ENCODE measurements at places on chromosomes 3 and 15.

GRCh38 chr3:173003956-173004355, 137.1 kb downstream of the SPATA16 start:
- DNase-seq: no peak

- DNase-seq: no peak
Measured at GRCh38 chr3:127320529-127321121, 32.8 kb upstream of the PRR20G start.

- DNase-seq: no peak
Measured at GRCh38 chr3:98784042-98784441, 20.9 kb downstream of the ST3GAL6 start.

DNA sequence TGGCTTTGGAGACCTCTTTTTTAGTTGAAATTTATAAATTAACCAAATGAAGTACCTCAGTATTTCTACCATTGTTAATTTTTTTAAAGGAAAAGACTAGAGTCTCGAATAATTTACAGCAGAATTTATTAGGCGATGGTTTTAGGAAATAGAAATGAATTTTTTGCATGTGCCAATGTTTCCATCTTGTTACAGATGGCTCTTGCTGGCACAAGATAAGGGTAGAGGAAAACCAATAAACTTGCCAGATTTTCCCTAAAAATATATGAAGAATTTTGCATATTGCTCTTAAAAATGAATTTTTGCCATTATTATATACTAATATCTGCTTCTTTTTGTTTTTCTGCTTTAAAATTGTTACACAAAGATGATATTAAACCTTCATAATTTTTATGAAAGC, 380.7 kb downstream of the NLGN1 start:
- DNase-seq: no peak

GRCh38 chr3:113629584-113630421, 66.6 kb downstream of the USF3 start:
- peak; percentile 49 for DNase-seq

DNA sequence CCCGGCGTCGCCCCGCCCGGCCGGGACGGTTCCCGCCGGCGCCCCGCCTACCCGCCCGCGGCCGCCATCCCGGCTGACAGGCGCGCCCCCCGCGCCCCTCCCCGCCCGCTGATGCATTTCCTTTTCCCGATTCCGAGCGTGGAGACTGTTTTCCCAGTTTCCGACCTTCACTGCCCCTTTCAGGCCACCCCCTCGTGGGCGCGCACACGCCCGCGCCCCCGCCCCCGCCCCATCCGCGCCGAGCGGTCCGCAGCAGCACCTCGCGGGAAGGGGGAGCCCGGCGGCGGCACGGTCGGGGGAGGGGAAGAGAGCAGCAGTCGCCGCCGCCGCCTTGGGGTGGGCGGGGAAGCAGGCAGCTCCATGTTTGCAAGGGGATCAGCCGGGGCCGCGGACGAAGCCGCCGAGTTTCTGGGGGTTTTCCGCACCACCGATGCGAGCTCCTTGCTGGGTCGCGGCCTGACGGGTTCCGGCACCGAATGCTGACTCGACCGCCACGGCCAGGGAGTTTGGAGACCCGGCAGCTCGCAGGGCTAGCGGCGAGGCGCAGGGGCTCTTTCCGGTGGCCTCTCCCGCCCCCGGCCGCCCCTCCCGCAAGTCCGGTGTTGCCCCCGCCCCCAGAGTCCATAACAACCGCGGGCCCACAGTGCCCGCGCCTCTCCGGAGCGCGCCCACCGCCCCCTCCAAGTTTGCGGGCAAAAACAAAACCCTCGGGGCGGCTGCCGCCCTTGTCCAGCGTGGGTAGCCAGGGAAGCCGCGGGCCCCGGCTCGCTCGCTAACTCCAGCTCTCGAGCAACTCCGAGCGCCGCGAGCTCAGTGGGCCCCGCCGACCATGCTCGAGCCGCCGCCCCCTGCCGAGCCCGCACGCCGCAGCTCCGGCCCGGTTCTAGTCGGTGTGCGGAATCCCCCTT, 3.2 kb upstream of the SIN3A start:
- DNase-seq: peak; percentile 59

GRCh38 chr3:184360929-184361531, 375 bp downstream of the CLCN2 start:
- no peak for DNase-seq

DNA sequence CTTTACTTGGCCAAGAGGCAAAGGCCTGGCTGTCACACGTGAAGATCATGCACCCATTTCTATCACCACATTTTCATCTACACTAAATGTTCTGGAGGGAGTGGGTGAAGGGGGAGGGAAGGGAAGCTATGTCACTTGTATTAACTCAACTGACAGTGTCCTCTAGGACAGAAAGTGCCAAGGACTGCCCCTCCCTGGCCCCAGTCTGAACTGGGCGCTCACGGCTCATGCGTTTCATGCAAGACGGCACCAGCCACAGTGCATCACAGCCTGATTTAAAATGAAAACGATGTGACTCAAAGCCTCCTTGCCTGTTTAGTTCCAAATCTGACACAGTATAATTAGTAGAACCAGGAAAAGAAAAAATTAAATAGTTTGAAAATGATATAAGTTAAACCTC, 20.8 kb upstream of the RAD18 start:
- no peak for DNase-seq

DNA sequence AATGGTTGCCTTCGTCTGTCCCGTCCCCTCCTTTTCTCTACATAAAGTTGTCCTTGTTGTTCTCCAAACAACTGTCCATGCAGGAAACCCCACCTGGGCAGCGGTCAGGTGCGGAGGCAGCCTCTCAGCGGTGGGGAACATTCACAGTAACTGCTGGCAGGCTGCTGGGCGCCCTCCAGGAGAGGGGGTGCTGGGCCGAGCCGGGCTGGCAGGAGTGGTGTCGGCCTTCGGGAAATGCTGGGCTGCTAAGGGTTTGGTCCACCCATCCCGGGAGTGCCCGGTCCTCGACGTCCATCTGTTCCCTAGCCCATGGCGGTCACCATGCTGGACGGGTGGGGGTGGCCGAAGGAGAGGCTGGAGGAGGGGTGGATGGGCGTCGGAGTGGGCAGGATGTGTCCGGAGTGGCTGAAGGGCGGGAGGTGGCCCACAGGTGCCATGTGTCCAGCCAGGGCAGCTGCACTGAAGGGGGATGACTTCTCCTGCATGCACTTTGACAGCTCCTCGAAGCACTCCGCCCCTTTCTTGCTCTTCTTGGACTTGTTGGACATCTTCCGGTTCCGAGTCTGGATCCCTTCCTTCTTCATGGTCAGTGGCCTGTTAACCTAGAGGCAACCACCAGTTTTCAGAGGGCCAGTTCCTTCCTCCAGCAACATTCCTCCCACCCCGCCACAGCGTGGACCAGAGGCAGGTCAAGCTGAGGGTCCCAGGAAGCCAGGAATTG, 12.1 kb downstream of the GATA2 start:
- no peak for DNase-seq

DNA sequence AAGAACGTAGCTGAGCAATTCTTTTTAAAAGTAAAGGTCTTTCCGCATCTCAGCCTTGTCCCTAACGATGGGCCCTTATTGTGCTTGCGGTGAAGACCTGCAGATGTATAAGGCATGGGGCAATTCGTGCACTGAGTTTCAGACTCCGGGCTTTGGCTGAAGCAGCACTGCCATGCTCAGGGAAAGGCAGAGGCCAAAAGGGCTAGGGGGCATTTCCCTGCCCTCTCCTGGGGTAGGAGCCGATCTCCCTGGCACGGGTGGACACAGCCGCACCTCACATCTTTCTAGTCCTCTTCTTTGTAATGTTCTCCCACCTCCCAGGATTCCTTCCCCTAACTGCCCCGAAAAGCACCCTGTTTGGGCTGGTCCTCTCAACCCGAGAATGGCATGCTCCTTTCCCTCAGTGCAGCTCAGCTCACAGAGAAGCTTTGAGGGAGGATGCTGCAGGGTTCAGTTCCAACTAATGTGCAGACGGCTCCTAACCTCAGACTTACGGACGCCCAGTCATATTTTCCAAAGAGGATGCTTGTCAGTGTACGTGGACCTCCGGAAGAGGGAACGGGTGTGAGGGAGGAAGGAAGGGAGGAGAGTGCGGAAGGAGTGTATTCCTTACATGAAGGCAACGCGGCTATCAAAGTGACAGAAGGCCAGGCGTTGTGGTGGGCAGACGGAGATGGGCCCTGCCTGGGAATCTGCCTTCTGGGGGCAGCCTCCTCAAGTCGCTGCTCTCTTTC, 61.2 kb downstream of the SYNM start:
- no peak for DNase-seq

- peak; percentile 79 for DNase-seq
Measured at GRCh38 chr15:69976366-69976994, 121.2 kb downstream of the TLE3 start.

DNA sequence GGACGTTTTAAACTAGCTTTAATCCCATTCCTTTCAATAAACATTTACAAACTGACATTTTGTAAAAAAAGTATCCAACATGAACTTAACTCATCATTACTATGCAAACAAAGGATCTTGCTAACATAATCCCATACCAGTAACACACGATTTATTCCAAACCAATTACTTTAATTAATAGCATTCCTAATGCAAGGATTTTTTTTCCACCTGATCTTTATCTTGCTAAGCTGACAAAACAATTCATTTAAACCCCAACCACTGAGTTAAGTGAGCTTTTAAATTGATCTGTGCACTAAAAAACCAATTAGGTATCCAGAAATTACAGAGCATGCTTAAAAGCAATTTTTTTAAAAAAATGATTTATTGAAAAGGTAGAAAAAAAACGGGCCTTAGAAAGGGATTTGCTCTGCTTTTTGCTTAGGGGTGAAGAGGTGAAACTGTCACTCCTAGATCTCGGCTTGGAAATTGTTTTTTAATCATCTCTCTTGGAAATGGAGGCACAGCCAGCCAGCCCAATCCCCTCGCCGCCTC, 1.2 kb downstream of the SH3BP5 start:
- no peak for DNase-seq

DNA sequence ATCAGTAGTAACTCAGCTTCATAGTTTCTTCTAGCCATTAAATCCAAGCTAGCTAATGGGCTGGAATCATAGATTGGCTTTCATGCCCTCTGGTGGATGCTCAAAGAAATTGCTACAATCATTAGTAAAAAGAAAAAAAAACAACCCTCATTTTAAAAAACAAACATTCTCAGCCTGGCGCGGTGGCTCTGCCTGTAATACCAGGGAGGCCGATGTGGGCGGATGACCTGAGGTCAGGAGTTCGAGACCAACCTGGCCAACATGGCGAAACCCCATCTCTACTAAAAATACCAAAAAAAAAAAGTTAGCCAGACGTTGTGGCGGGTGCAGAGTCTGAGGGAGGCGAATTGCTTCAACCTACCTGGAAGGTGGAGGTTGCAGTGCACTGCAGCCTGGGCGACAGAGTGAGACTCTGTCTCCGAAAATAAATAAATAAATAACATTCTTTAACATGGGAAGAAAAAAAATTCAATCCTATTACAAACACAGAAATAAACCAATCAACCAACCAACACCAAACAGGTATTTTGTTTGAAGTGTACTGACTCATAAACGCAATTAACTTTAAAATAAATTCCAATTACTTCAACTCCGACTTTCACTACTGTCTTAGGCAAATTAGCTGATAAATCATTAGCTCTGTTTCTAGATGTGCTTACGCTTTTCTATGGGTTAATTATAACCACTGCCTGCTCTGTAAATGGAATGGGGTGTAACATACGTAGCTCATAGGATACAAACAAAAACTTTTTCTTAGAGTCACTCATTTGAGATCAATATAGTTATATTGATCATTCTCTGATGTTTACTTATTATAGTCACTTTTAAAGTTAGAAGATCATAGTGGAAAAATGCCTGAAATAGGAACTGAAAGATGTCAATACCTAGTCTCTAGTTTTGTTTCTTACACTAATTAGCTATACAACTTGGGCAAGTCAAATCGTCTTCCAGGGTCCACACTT, 24.9 kb downstream of the TMEM207 start:
- peak; percentile 21 for DNase-seq

DNA sequence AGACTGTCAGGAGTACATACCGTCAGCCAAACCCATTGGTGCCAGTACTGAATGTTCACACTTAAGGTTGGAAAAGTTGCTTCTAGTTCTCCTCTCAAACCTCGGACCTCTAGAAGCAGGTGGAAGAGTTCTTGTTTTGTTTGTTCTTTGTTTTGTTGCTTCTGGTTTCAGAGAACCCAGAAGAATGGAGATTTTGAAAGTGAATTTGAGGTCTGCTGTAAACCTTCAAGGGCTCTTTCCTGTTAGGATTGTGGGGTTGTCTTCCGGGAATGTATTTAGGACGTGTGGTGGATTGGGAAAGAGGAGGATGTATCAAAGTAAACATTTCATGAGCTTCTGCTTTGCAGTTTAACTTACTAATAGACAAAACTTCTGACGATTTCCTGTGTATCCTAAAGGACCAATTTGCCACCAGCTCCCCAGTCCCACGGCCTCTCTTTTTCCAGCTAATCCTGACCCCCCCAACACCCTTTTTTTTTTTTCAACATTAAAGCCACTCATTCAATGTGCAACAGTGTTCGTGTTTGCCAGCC, 50.3 kb downstream of the FILIP1L start:
- DNase-seq: no peak

DNA sequence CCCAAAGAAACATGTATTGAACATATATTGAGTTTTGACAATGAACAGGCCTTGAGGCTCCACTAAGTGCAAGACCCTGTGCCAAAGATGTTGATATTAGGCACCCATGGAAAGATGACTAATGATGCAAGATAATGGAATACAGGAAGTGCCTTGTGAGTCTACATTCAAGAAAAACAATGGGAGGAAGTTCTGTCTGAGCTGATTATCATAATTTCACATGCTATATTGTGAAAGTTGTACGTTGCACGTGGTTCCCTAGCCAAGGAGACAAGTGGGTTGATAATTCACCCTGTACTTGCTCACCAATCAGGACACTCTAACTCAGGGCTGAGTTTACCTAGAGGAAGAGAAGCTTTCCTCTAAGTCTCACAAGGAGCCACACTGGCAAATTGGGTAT, 186.9 kb upstream of the STAC start:
- no peak for DNase-seq

GRCh38 chr3:80232760-80233159, 465.0 kb upstream of the ROBO1 start:
- DNase-seq: no peak

DNA sequence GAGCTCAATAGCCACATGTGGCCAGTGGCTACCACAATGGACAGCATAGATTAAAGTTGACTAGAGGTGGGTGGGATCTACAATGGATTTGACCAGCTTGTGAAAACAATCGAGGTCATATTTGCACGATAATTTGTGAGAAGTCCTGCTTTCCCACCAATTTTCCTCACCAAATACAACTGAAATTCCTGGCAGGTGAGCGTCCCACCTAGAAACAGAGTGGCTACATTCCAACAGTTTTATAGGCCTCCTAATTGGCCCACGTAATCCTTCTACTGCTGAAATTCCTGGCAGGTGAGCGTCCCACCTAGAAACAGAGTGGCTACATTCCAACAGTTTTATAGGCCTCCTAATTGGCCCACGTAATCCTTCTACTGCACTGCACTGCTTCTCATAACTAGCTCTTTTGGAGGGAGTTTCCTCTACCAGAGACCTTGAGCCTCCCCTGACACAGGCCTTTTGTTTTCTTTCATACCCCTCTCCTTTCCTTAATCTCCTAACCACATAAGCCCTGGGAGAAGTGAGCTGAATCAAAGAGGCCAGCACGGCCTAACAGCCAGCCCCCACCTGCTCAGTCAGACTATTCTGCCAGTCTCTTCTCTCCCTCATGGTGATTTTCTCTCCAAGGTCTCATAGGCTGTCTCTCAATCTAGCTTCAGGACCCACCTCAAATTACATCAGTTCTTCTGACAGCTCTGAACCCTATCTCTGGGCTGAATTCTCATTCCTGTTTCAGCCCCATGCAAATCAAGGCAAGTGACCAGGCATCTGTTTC, 80.2 kb downstream of the BFSP2 start:
- DNase-seq: no peak

- no peak for DNase-seq
Measured at GRCh38 chr3:65526656-65527055, 512.1 kb downstream of the MAGI1 start.

GRCh38 chr15:25611603-25612002, 172.8 kb upstream of the UBE3A start:
- no peak for DNase-seq
